ENCODE measurements at places on chromosomes 6 and 20.

DNA sequence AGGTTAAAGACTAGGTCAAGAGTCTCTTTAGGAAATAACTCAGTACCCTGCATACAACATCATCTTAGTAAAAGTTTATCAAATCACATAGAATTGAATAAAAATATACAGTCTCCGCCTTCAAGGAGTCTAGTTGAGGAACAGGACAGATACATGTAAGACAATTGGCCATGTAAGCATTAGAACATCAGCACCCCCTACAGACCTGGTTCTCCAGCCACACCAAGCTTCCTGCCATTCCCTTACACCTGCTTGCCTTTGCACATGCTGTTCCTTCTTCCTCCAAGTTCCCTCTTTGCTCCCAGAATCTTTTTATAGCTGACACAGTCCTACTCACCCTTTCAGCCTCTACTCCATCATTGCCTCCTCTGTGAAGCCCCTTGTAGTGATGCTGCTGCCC is 187.8 kb upstream of the LRFN2 start:
- no peak for DNase-seq

DNA sequence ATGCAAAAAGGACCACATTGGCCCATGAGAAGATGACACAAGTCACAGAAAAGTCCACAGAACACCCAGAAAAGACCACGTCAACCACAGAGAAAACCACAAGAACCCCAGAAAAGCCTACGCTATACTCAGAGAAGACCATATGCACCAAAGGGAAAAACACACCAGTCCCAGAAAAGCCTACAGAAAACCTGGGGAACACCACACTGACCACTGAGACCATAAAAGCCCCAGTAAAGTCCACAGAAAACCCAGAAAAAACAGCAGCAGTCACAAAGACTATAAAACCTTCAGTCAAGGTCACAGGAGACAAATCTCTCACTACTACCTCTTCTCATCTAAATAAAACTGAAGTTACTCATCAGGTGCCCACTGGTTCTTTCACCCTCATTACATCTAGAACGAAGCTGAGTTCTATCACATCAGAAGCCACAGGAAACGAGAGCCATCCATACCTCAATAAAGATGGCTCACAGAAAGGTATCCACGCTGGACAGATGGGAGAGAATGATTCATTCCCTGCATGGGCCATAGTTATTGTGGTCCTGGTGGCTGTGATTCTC is 11.2 kb downstream of the MUCL3 start:
- no peak for DNase-seq

GRCh38 chr20:17619351-17620093 is 49.6 kb downstream of the DSTN start:
- DNase-seq, result no peak

- DNase-seq, result no peak
These were observed 115.6 kb upstream of the JAG1 start for GRCh38 chr20:10789386-10789785.

- DNase-seq, result no peak
These were observed 1.7 kb upstream of the TGM2 start for GRCh38 chr20:38166703-38167233.

DNA sequence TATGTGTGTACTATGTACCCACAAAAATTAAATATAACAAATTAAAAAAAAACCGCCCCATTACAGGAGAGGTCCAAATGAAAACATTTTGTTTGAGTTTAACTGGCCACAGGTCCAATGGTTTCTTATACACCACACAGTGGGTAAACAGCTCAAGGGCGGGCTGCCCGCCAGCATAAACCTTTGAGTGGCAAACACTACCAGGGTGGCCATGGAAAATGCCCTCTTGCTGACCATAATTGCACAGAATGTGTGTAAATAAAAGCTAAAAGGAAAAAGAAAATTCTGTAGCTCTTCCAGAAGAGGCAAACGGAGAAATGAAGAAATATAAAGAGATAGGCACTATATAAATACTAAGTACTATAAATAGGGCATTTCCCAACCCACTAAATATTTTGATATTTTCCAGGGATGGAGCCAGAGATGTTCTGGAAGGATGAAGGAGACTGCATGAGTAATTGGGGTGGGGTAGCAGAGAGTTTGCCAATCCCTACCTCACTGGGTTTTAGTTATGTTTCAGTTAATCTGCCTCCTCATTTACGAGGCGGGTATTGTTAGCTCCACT is 1.1 kb upstream of the CDC5L start:
- DNase-seq, result no peak

GRCh38 chr20:61942526-61942925 is 123.2 kb downstream of the TAF4 start:
- no peak for DNase-seq

DNA sequence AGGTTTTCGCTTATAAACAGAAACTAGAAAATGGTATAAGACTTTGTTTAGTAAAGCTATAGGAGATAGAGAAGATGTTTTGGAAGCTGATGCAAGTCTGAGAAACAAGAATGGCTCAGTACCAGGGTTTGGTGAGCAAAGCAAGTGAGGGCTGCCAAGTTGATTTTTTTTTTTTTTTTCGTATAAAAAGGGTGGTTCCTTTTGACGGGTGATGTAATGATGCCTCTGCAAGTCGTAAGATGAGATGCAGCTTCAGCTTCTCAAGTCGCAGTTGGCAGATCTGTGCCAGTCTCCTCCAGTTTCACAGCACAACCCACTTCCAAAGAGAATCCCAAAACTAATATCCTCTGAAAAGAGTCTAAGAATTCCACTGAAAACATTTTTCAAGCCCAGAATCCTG is 252.8 kb upstream of the CDH4 start:
- no peak for DNase-seq

- no peak for DNase-seq
These were observed 238.7 kb upstream of the THEMIS start for GRCh38 chr6:128139519-128139918.

DNA sequence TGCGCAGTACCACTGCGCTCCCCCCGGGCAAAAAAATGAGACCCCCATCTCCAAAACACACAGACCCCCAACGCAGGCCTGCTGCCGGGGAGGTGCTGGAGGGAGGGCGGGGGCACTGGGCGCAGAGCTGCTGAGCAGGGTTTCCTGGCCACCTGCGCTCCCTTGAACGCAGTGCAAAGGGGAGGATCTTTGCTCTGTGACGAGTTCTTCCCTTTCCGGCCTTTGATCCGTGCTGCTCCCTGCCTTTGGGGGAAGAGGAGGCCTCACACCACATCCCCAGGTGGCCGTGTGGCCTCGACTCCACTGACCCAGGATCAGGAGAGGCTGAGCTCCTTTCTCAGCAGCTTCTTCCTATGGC is 8.9 kb upstream of the COL20A1 start:
- no peak for DNase-seq

DNA sequence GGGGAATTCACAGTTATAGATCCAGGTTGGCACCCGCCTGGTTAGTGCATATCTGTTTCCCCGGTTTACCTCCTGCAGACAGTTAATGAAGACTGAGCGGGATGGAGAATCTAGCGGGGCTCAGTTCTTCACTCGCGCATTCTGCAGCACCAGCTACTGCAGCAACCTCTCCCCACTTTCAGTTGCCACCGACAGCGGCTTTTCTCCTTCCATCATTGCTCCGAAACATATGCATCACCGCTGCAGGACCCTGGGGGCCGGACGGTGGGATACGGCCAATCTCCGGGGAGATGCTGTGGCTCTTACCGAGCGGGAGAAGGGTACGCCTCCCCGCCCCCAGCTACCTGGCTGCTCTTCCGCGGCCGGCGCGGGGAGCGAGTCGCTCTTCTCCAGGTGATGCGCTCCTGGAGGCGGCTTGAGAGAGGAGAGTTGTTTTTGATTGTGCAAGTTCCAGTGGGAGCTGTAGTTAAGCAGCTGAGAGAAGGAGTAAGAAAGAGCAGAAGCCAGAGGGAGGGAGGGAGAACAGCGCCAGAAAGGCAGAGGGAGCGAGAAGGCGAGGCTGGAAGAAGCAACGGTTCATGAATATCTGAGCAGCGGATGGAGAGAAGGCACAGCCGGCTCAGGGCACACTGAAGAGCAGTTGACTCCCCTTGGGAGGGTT is at the start of gene SGK1:
Gene SGK1, minus strand, starts transcription at position 642 of the 661 bp plus-strand sequence. CDS start 652 bp downstream, outside the sequence.
- no peak for DNase-seq

DNA sequence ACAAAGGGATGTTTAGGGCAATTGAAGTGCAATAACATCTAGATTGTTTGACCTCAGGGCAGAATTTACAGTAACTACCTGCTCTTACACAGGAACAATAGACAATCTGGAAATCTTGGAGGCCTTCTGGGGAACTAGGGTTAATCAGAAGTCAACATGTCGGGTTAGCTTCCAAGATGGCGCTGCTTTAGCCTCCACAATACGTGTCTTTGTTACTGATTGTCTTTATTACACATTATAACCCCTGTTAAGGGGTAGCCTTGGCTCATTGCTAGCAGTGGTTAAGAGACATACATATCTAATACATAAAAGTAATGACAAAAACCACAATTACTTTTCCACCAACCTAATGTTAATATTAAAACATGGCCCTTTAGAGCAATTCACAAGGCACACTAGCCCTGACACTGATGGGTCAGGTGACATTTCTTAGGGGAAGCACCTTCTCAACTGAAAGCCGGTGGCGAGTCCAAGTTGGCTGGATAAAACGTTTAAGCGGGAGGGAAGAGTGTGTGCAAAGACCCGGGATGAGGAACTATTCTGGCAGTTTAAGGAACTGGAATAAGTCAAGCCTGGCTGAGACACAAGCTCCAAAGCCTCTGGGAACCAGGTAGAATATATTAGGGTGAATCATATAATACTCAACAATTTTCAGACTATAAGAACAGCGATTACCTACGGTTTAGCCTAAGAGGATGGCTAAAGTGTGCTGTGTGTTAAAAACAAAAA is 236.9 kb downstream of the BCAS1 start:
- no peak for DNase-seq

DNA sequence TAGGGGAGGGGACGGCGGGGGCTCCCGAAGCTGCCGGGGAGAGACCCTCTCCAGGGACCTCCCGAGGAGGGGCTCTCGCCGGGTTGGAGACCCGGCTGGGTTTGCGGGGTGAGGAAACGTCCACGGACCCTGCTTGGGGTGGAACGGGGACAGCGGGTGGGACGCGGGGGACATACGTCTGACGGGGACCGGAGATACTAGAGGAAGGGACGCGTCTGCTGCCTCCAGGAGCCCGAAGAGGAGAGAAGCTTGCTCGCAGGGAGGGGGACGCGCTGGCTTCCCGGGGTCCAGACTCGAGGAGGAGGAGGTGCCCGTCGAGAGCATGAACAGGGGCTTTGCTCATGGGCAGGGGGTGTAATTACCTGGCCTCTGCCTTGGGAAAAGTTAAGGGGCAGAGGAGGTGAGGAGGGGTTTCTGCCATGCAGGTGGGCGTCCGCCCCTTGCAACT is 593 bp downstream of the DNMT3B start:
- DNase-seq, result no peak

- DNase-seq, result no peak
These were observed 168.9 kb downstream of the PHF3 start for GRCh38 chr6:63804381-63804956.

DNA sequence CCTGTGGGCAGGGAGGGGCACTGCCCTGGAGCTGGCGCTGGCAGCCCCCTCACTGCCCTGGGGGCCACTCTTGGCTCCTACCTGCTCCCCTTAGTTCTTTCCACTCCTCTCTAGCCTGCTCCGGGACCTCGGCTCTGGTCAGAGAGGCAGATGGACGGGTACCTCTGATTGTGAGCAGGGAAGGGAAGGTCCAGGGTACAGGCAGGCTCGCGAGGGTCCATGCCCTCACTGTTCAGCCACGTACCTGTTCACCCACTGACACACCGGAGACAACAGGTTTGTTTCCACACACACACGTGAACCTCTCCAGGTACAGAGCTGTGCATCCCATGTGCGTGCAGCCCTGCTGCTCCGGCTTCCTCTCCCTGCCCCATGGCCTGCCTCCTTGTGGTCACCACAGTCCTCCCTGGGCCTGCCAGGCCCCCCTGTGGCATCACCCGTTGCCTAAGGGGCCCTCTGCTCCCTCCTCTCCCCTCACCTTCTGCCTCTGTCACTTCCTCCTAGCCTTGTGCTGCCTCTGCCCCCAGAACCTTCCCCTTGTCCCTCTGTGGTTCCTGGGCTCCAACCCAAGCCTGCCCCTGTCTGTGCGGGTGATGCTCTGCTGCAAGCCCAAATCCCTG is 2.3 kb downstream of the EMILIN3 start:
- no peak for DNase-seq

- no peak for DNase-seq
These were observed 58.2 kb upstream of the QKI start for GRCh38 chr6:163356324-163356723.

DNA sequence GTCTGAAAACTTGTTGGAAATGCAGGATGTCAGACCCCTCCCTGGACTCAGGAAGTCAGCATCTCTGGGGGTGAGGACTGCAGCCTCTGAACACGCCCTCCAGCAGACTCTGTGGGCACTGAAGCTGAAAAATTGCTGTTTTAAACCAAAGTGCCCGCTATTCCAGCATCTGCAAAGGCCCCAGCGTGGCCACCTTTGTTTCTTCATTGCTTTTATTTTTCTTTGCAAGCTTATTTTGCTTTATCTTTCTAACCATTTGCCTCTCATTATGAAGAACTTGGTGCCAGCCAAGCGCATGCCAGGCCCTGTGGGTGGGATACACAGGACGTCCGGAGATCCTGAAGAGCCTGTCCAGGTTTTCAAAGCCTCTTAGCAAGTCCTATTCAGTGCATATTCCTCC is 203.9 kb upstream of the CST7 start:
- no peak for DNase-seq

DNA sequence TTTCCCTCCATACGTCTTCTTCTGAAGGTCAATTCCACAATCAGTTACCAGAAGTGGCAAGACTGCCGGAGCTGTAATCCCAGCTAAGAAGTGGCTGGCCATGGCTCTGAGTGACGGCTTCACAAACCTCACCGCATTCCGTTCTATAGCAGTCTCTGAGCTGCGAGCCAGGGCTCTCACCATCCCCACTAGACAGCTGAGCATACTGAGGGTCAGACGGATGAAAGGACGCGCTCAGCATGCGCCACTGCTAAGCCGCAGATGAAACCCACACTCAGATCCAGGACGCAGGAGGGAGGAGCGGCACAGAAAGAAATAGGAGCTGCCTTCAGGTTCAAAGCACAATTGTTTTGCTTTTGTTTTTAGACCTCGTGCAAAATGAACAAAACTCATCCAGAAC is 97.9 kb downstream of the ANKRD60 start:
- DNase-seq, result peak; percentile 4

DNA sequence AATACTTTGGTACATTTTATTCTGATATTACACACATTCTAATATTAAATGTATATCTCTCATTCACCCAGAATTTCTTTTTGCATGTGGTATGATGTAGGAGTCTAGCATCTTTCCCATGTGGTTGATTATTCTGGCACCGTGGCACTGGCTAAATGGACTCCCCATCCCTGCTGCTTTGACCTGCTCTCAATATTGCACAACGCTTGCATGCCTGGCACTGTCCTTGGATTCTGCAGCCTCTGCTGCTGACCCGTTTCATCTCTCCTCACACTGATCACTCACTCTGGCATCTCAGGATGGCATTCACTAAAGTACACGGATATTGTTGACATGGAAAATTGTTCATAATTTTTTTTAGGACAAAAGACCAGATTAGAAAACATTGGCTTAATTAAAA is 11.5 kb upstream of the DACT2 start:
- DNase-seq, result no peak

DNA sequence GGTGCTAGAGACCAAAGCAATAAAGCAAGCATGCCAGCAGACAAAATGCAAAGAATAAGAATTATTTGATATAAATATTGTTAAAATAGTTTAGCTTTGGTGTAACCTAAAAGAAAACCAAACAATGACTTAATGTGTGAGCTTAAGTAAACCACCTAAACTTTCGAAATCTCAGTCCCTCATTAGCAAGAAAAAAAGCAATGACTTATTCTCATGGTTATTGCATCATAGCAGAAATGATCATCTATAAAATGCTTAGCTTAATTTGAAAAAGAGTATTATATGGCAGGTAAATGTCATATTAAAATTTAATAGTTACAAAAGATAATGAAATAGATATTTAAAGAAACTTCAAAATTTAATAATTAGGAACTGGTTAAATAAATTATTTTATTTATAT is 1395.7 kb upstream of the EYS start:
- DNase-seq, result no peak
